Astrocyte (in vitro differentiated cells and primary cell): ENCODE measurements at places on chromosomes 1 and 21. TPM values are rescaled to one million over a fixed set of nuclear protein-coding genes. Genes with fewer than 3 reads are reported as not detected.

ZNF593OS gene
- not detected in 2 replicates for total RNA-seq

SPRR2E gene
- total RNA-seq, result not detected in 2 replicates

ITLN2 gene
- not detected in 2 replicates for total RNA-seq

PEX19 gene
- 59.2 and 64.2 TPM in 2 replicates for total RNA-seq

CD1D gene
- total RNA-seq, result 0.18 TPM in 1 of 2 replicates, not detected in the other

ZSCAN20 gene
- 5.2 and 6.9 TPM in 2 replicates for total RNA-seq

ADARB1 gene
- 18.4 and 25.8 TPM in 2 replicates for total RNA-seq

C1orf116 gene
- 0.14 and 0.86 TPM in 2 replicates for total RNA-seq

RYR2 gene
- total RNA-seq, result 0.19 and 0.30 TPM in 2 replicates

RASSF5 gene
- total RNA-seq, result 0.43 and 0.53 TPM in 2 replicates

IL6R gene
- total RNA-seq, result 2.2 and 2.5 TPM in 2 replicates

PLPP3 gene
- total RNA-seq, result 1.2 and 2.2 TPM in 2 replicates

SYT6 gene
- total RNA-seq, result 0.38 and 0.39 TPM in 2 replicates

DNASE2B gene
- total RNA-seq, result not detected in 2 replicates

GALE gene
- total RNA-seq, result 24.1 and 27.0 TPM in 2 replicates

PTGER3 gene
- total RNA-seq, result 0.64 and 1.1 TPM in 2 replicates

REN gene
- total RNA-seq, result not detected in 2 replicates

- DNase-seq, result no peak
Observed at GRCh38 chr21:46662765-46663500, 27.5 kb downstream of the PRMT2 start.

- DNase-seq, result no peak
Observed at GRCh38 chr1:88922214-88922613, 30.8 kb upstream of the GTF2B start.

GRCh38 chr1:41378999-41379737 is 17.9 kb downstream of the FOXO6 start:
- no peak for DNase-seq

- no peak for DNase-seq
Observed at GRCh38 chr1:165298203-165298820, 58.2 kb downstream of the LMX1A start.

DNA sequence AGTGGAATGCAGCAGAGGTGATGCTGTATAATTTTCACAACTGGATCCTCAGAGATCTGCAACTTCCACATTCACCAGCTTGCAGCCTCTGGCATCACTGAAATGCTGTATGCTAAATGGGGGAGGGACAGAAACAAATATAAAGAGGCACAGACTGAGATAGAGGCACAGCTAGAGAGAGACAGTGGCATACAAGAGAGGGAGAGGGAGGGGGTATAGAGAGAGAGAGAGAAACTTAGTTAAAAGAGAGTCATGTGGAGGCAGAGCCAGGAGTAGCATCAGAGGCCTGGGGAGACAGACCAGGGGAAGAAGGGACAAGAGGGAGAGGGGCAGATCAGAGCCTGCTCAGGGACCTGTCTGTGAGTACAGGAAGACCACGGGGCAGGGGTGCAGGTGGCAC is 84.5 kb upstream of the GRIK3 start:
- DNase-seq, result no peak

- no peak for DNase-seq
Observed at GRCh38 chr1:111778066-111778465, 22.4 kb downstream of the DDX20 start.

DNA sequence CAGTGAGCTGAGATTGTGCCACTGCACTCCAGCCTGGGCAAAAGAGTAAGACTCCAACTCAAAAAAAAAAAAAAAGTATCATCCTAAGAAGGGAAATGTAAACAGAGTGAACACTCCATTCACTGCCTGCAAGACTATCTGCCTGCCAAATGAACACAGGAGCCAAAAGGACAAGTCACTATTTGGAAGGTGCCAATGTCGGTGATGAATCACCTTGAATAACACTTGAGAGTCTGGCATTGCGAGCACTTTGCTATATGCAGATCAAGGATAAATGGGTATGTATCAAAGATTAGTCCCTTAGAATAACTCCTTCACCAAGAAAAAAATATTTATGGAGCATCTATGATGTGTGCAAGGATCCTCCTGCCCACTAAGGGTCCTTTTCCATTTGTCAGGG is 6.6 kb downstream of the UBR4 start:
- DNase-seq, result peak; percentile 87

GRCh38 chr21:45383111-45383614 is 21.8 kb upstream of the COL18A1 start:
- DNase-seq, result no peak

GRCh38 chr1:82160903-82161302 is 360.2 kb downstream of the ADGRL2 start:
- DNase-seq, result no peak

DNA sequence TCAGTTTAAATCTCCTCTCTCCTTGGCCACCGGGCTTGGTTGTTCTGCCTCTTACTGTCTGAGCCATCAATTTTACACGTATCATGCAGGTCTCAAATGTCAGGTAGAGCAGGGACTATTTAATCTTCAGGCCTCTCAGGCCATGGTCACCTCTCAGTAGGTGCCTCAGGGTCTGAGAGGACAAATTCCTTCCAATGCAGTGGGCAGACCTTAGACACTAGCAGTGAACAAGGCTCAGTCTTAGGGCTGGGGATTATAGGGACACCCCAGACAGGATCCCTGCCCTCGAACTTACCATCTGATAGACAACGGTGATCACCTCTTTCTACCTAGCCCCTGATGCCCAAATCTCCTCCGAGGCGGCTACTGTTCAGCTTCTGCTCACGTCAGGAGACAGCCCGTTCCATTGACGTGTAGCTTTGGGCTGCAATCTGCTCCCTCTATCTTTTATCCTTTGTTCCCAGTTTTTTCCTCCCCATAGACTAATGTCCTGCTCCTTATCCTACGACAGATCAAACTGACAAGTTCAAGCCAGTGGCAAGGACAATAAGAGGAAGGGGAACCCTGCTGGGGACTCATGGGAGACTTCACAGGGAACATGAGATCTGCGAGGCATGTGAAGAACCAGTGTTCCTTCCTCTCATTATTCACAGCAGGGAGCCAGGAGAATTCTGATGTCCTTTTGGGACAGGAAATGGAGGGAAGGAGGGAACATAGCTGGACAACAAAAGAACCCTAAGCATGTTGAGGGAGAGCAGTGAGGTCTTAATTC is 1.4 kb upstream of the MYOG start:
- DNase-seq, result no peak

DNA sequence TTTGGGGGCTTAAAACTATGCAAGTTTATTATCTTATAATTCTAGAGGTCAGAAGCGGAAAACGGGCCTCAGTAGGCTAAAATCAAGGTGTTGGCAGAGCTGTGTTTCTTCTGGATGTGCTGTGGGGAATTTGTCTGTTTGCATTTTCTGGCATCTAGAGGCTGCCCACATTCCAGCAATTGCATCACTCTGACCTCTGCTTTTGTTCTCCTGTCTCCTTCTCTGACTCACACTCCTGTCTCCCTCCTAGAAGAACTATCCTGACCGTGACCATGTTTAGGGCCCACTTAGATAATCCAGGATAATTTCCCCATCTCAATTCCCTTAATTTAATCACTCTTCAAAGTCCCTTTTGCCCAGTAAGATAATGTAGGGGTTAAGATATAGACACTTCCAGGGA is 127.4 kb upstream of the DEPDC1 start:
- DNase-seq, result peak; percentile 77

- no peak for DNase-seq
Observed at GRCh38 chr1:37002898-37003297, 31.4 kb downstream of the GRIK3 start.

DNA sequence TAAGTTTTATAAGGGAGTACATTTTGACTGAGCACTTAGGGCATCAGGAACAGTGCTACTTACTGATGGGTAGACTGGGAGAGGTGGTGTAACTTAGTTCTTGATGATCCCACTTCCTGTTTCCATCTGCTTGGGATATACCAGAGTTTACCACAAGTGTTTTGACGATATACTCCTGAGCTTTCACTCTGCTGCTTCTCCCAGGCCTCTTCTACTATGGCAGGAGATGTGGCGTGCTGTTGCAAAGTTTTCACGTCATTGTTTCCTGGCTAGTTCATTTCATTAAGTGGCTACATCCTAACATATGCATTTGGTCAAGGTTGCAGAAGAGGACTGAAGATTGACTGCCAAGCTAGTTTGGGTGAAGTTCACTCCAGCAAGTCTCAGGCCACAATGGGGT is 41.3 kb upstream of the LAMC2 start:
- no peak for DNase-seq

DNA sequence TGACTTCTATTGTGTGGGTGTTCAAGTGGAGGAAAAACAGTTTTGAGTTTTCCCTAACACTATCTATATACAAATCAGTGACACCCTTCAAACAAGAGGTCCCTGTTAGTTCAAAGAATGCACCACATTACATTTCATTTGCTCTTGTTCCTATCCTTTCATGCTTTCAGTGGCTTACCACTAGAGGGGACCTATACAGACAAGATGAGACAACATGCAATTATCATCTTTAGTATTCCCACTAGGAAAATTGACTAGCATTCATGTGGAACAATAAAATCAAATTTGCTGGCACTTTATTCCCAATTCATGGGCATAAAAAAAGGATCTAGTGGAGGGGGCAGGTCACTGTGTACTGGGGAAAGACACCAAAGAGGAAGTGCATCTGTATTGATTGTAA is 13.3 kb upstream of the SIPA1L2 start:
- no peak for DNase-seq
